ENCODE measurements at places on chromosomes 4 and X.

GRCh38 chrX:45200741-45201234, at the start of gene DIPK2B:
DIPK2B (minus strand) TSS chrX:45200876; CDS start chrX:45200826, 50 bp downstream.
- H3K4me1 ChIP-seq: peaks cover 2% of the 10 kb centered on the region
- no peaks in the 10 kb centered on the region for H3K36me3 ChIP-seq
- no peak within 1 kb of the TSS for H3K4me3 ChIP-seq
- H3K27ac ChIP-seq: no peak within 1 kb of the TSS
- DNase-seq: no peak

DNA sequence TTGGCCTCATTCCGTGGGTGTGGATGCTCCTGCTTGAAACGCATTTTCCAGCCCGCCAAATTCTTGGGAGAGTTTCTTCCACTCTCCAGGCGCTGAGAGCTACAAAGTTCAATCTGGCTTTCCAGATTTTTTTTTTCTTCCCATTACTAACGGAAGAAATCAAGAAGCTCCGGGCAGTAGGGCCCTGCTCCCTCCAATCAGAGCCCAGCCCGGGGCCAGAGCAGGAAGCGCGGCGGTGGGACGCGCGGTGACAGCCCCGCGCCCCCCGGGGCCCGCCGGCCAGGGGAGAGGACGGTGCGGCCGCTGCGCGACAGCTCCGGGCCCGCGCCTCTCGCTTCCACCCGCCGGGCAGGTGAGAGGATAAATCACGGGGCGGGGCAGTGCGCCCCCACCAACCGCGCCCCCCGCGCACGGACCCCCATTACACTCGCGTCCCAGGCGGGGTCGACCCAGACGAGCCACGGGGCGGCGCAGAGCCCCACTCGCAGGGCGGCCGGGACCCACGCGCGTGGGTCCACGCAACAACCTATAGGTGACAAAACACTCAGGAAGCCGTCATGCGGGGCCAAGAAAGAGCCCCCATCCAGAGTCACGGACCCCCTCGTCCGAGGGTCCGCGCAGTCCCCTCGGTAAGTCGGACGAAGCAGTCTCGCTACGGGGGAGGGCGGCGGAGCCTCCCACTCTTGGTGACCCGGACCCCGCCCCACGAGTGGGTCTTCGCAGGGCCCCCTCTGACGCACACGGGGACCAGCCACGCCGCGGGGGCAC, 868 bp downstream of the AFAP1 start:
- no peaks in the 10 kb centered on the region for H3K36me3 ChIP-seq
- peak overlapping the region; percentile 74 for H3K27ac ChIP-seq
- H3K4me1 ChIP-seq: peaks cover 29% of the 10 kb centered on the region
- H3K27me3 ChIP-seq: peaks cover 42% of the 10 kb centered on the region

GRCh38 chrX:72368796-72369195, 63.1 kb upstream of the CITED1 start:
- H3K4me3 ChIP-seq: no peak overlapping the region
- no peak overlapping the region for H3K27ac ChIP-seq
- no peaks in the 10 kb centered on the region for H3K27me3 ChIP-seq
- no peaks in the 10 kb centered on the region for H3K4me1 ChIP-seq
- DNase-seq: no peak

DNA sequence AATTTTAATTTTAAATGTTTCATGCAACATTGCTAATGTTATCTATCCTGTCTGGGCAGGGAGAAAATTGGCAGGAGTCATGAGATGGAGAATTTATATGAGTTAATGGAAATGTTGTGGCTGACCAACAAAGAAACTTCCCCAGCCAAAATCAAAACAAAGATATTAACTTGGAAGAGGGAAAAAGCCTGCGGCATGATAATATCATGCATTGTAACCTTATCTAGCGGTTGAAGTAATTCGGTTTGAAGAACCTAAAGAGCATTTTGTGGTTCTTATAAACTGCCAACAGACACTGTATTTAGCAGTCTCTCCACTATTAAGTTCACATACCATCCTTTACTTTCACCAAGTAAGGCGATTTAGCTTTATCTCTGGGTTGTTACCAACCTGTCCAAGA, 42.3 kb downstream of the DKK2 start:
- no peak overlapping the region for H3K27ac ChIP-seq
- no peaks in the 10 kb centered on the region for H3K36me3 ChIP-seq
- DNase-seq: no peak
- no peaks in the 10 kb centered on the region for H3K27me3 ChIP-seq
- no peaks in the 10 kb centered on the region for H3K4me1 ChIP-seq

DNA sequence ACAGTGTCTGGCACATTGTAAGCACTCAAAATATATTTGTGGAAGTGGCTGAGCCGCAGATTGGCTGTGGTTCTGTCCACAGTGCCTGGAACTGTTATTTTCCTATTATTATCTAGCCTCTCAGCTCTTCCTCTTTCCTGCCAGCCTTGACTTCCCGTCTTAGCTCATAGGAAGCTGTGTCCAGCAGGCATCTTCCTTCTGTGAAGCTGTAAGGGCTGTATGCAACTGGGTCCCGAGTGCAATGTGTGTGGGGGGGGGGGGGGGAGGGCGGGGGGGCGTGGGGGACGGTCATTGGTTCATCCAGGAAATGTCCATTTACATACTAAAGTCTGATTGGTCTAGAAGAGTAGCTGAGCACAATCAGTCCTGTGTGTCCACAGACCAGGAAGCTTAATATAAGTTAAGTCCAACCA, 210.7 kb downstream of the PDGFRA start:
- no peaks in the 10 kb centered on the region for H3K36me3 ChIP-seq
- no peak overlapping the region for H3K4me3 ChIP-seq
- no peaks in the 10 kb centered on the region for H3K4me1 ChIP-seq
- DNase-seq: no peak
- H3K27ac ChIP-seq: no peak overlapping the region
- H3K27me3 ChIP-seq: peaks cover 6% of the 10 kb centered on the region

DNA sequence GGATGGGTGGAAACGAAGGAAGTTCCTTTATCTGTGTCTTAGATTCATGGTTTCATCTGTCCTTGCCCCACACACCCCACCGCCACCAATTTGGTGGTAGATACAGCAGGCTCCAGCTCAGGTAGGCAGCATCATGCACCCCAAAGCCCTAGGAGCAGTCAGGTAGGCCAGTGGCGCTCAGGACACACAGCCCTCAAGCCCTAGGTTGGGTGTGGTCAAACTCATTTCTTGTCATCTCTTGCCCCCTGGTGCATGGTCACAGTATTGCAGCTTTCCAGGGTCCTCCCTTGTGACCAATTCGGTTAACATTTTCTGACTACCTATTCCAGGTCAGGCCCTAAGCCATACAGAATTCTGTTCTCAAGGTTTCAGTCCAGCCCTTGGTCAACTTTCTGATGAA, 14.5 kb upstream of the PRRG3 start:
- no peaks in the 10 kb centered on the region for H3K4me1 ChIP-seq
- DNase-seq: peak; percentile 60
- no peak overlapping the region for H3K4me3 ChIP-seq
- no peaks in the 10 kb centered on the region for H3K36me3 ChIP-seq
- no peak overlapping the region for H3K27ac ChIP-seq
- no peaks in the 10 kb centered on the region for H3K27me3 ChIP-seq

GRCh38 chrX:54560411-54560810, 30.4 kb downstream of the GNL3L start:
- no peak for DNase-seq
- no peak overlapping the region for H3K4me3 ChIP-seq
- H3K36me3 ChIP-seq: peaks cover 34% of the 10 kb centered on the region

Data from activated naive CD8-positive, alpha-beta T cell treated with anti-CD3 and anti-CD28 coated beads, Interleukin-2, amount 50 U/mL, for 24 hours (primary cell).